ENCODE measurements at places on chromosomes 3 and 15.
A peak's percentile ranks its signal among the peaks of the same experiment; 100 is the strongest.

DNA sequence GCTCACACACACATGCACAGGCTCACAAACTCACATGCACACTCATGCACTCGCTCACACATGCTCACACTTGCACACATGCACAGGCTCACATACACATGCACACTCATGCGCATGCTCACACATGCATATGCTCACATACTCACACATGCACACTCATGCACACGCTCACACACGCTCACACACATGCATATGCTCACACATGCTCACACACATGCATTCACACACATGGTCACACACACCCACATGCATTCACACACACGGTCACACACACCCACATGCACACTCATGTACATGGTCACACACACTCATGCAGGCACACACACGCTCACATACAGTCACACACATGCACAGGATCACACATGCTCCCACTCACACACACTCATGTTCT is 132.8 kb upstream of the SMAD3 start:
- no peak for DNase-seq

GRCh38 chr3:72055436-72055835 is 270.5 kb upstream of the PROK2 start:
- DNase-seq, result no peak

DNA sequence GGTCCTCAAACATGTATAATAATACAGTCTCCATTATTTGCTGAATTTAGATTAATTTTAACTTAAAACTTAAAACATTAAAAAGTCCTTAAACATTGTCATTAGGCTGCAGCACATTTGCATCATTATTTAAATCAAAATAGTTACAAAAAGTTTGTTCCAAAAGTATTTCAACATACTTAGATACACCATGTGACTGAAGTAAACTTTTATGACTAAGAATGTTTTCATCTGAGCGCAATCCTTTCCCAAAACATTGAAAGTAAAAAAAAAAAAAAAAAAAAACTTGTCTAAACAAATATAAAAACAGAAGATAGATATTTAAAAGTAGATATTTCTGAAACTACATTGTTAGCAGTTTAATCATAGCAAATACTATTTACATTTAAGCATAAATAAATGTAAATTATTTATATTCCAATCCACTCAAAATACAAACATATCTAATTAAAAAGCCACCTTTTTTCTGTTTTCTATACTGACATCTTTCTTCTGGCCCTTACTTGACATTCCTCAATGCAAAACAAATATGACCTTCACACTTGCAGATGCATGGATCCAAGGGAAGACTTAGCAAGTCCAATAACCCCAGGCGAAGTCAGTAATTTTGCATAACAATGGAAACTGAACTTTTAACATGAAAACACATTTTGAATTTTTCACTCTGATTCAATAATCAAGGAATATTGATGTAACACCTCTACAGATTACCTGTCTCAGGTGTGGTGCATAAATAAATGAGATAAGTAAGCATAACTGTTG is 10.3 kb downstream of the FAM227B start:
- no peak for DNase-seq

- no peak for DNase-seq
Measured at GRCh38 chr3:56111606-56112304, 356.5 kb downstream of the ERC2 start.

GRCh38 chr15:78651007-78651406 is 10.0 kb upstream of the CHRNB4 start:
- no peak for DNase-seq

DNA sequence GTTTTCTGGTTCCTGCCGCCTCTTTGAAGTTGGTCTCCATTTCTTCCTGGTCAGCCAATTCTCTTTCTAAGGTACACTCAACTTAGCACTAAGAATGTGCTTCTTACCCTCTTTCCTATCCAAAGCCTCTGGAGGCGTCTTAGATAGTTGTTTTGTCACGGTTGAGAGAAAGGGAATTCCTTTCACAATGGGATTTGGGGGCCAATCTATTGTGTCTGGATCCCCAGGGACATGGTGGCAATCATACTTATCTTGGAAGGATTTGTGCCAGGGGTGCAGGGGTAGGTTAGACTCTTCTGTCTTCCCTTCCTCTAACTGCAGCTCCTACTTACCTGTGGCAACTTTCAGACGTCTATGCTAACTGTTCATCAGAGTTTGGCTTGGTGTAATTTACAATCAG is 287.1 kb downstream of the SOX2 start:
- no peak for DNase-seq

GRCh38 chr3:195768414-195768813 is 43.3 kb downstream of the MUC4 start:
- DNase-seq, result no peak

GRCh38 chr3:71066356-71066755 is 517.2 kb downstream of the FOXP1 start:
- peak; percentile 55 for DNase-seq

- no peak for DNase-seq
Measured at GRCh38 chr15:54298396-54298795, 320.2 kb downstream of the UNC13C start.

- no peak for DNase-seq
Measured at GRCh38 chr3:37295925-37296324, 121.5 kb upstream of the LRRFIP2 start.

- DNase-seq, result no peak
Measured at GRCh38 chr3:131702146-131702545, 199.4 kb upstream of the MRPL3 start.

GRCh38 chr15:95119041-95119610 is 887.8 kb downstream of the MCTP2 start:
- no peak for DNase-seq

DNA sequence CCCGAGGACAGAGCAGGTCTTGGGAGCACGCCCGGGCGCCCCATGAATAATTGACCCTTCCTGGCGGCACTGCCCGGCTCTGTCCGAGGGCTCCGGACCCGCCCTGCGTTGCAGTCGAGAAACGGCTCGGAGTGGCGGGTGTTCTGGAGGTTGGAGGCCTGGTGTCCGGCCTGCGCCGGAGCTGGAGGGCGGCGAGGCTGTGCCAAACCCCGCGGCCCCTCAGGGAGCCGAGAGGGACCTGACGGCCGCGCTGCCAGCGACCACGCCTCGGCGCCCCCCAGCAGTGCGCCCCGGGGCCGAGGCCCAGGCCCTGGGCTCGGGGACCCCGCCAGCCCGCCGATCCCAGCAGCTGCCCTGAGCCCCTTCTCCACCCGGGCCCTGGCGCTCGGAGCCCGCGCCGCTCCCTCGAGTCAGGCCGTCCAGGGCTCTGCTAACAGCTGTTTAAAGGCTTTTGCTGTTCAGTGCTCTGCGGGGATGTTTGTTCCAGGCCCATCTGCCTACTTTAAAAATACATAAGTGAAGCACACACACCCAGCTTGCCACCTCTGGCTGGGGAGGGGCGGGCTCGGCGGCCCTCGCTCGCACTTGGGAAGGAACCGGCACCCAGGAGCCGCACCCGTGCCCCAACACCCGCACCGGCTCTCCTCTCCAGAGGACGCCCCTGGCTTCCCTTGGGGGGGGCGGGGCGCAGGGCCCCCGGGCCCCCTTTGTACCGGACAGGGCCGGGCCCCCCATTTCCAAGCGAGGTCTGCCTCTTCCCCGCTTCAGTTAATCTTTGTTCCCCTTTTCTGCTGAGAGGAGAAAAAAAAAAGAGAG is 730 bp upstream of the ZNF710 start:
- DNase-seq, result no peak

DNA sequence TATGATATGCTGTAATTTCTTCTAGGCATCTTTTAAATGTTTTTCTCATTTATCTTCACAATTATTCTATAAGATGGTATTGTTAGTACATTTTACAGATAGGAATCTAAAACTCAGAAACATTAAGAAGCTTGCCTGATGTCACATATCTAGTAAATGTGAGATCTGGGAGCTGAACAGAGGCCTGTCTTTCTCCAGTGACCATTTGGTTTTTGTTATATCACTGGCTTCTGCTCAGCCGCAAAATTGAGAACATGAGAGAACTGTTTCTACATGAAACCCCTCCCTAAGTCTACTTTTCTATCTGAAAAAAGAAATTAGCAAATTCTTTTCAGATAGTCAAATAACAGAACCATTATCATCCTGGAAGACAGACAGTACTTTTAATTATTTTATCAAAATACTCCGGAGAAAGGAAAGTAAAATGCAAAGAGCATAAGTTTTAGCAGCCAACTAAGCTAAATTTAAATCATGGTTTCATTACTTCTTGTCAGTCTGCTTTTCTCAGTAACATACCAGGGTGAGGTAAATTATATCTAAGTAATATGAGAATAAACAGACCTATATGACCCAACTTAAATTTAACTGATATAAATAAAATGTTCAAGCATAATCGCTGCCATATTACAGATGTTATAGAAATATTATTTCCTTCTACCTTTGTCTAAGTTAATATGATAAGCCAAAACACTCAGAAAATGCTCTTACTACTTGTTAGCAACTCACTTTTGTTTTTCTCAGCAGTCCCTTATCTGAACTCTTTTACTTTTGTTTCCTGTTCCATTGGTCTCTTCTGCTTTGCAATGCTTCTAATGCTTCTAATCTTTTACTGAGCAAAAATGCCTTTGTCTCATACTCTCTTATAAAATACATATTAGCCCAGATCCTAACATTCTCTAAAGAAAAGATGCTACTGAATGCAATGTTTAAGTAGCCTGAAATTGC is 68.0 kb upstream of the MBNL1 start:
- DNase-seq, result no peak

DNA sequence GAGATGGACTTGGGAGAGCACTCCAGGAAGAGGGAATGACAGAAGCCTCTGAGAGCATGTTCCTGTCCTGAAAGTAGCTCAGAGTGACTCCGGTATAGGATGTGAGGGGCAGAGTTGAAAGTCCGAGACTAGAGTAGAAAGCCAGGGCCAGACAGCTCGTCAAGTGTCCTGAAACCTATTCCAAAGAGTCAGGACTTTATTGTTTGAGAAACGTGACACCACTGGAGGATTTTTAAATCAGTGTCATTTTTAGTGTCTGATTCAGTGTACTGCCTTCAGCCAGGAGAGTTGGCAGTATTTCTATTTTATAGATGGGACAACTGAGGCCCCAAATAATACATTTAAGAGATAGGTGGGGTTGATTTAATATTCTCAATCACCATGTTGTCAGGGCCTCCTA is 1.6 kb upstream of the RBMS3 start:
- DNase-seq, result no peak

- DNase-seq, result no peak
Measured at GRCh38 chr3:126339466-126339865, 17.7 kb downstream of the KLF15 start.

GRCh38 chr15:69496001-69496400 is 43.4 kb downstream of the RPLP1 start:
- no peak for DNase-seq

- DNase-seq, result no peak
Measured at GRCh38 chr3:132723024-132723950, 1.1 kb upstream of the NPHP3 start.

DNA sequence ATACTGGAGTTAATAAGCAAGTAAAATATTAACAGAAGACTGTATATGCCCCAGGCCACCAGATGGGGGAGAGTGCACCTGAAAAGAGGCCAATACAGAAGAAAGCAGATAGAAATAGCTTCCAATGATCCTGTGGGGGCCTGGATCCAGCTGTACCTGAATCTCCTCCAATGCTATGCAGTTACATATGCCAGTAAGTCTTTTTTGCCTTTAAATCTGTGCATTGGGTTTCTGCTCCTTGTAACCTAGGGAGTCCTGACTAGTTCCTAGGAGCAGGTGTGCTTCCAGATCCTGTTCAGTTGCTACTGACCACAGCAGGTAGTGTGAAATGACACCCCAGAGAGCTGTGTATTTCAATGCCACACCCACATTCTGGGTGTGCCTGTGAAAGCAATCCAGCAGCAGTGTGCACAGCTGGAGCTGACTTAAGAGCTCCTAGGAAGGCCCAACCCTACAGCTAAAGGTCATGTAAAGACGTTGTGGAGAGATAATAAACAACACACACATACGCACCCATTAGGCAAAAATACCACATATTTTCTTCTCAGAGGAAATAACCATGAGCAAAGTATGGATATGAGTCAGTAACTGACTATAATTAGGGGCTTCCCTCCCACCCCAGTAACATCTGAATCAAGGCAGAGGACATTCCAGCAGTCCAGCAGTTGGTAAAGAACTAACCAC is 62.2 kb upstream of the AKAP13 start:
- peak; percentile 21 for DNase-seq

- DNase-seq, result no peak
Measured at GRCh38 chr3:107216711-107217110, 160.5 kb upstream of the CCDC54 start.

- DNase-seq, result no peak
Measured at GRCh38 chr3:186871403-186871924, 29.0 kb downstream of the ADIPOQ start.

- DNase-seq, result no peak
Measured at GRCh38 chr3:16332904-16333426, 68.0 kb downstream of the OXNAD1 start.

- DNase-seq, result no peak
Measured at GRCh38 chr15:88748651-88749050, 54.6 kb upstream of the ACAN start.
